Breast epithelium (tissue), 4 donors: ENCODE measurements at places on chromosomes 3 and 15. TPM values are rescaled to one million over a fixed set of nuclear protein-coding genes. Genes with fewer than 3 reads are reported as not detected.

- no peak for DNase-seq
Observed at GRCh38 chr15:52183562-52184173, 7.5 kb downstream of the GNB5 start.

GRCh38 chr3:35862057-35862456, 222.7 kb downstream of the ARPP21 start:
- no peak for DNase-seq

GRCh38 chr3:100081311-100081710, 33.0 kb downstream of the FILIP1L start:
- DNase-seq: no peak

DNA sequence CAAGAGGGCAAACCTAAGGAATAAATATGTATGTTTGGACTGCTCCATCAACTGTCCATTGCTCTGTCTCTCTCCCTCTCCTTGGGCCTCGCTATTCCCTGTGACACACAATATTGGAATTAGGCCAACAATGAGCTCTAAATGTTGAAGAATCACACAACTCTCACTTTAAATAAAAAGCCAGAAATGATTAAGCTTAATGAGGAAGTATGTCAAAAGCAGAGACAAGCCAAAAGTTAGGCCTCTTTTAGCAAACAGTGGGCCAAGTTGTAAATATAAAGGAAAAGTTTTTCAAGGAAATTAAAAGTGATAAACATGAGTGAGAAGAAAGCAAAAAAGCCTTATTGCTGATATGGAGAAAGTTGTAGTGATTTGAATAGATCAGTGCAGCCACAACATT, 141.0 kb downstream of the VGLL3 start:
- DNase-seq: no peak

DNA sequence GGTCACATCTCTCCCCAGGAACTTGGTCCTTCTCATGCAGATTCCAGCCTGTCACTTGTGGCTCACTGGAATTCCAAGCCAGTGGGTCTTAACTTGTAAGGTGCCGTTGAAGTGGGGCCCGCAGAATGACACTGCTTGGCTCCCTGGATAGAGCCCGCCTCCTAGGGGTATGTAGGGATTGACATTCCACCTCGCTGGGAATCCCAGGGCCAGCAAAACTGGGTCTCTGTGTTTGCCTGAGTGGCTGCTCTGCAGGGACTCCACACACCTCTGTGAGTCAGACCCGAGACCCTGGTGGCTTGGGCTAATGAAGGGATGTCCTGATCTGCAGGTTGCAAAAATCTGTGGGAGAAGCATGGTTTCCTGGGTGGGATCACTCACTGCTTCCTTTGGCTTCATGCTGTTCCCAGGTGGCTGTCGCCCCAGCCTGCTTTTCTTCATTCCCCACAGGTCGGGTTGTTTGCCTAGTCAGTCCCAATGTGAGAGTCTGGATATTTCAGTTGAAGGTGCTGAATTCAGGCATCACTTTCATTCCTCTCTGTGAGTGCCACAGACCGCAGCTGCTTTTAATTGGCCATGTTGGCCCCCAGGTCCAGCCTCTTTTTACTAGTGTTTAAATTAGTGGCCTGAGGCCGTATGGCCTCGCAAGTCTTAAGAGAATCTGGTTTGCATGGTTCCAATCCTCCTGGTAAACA, 156.0 kb upstream of the TRIM42 start:
- no peak for DNase-seq

- no peak for DNase-seq
Observed at GRCh38 chr3:168991803-168992202, 671.7 kb downstream of the MECOM start.

DNA sequence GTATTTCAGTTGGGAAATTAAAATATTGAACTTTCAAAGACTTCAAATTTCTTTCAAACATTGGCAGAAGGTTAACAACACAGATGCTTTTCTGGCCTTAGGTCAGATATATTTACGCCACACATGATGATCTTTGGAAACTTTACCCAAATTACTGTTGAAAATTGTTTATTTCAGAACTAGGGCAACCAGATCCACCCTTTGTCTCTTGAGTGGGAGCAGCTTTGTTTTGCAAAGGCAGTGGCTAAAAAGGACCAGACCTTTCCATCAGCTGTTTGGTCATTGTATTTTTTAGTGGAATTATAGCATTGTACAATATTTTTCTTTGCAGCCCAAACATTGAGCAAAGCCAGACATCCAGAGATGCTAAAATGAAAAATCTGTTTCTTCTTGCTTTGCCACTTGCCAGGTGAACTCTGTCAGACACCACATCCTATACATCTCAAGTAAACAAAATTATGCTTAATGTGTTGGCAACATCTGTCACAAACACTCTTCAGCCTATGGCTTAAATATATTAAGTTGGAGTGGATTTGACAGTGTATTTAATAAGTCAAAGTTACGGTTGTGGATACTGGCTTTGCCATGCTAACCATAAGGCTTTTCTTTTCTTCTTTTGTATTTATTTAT, 651.9 kb downstream of the RBMS3 start:
- DNase-seq: no peak

DNA sequence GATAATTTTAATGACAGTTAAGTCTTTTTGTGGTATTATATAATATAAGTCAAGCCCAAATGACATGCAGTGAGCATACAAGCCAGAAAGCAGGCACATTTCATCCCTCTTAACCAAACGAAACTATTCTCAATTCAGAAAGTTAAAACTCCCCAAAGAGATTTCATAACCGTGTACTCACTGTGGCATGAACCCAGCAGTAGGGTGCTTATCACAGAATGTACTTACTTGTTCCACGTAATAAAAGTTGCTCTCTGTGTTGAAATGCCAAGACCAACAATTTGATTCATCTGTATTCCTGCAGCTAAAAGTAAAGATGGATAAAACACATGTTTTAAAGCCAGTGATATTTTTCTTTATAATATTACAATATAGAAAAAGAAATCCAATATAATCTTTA, 12.1 kb downstream of the GK5 start:
- DNase-seq: no peak

GRCh38 chr3:188043891-188044290, 110.1 kb upstream of the LPP start:
- DNase-seq: no peak

- DNase-seq: no peak
Observed at GRCh38 chr15:33314069-33314468, 3.3 kb downstream of the RYR3 start.

DNA sequence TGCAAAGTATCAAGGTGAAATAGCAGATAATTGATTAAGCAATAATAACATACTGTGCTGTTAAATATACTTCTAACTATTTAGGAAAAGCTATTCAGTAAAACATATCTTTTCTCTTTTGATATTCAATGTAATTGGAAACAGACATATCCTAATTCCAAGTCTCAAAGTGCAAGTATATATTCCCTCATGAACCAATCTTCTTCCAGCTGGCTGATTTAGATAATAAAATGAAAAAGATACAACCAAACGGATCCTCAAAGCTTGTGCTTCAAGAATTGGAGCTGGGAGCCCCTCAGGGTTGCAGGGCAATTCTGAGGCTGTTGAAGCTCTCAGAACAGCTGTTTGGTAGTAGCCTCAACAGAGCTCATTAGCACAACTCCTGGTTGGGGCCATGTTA, 236.6 kb downstream of the ZIC1 start:
- no peak for DNase-seq

GRCh38 chr3:181851063-181851462, 139.3 kb downstream of the SOX2 start:
- no peak for DNase-seq

- DNase-seq: no peak
Observed at GRCh38 chr15:90686435-90687218, 30.5 kb upstream of the BLM start.

DNA sequence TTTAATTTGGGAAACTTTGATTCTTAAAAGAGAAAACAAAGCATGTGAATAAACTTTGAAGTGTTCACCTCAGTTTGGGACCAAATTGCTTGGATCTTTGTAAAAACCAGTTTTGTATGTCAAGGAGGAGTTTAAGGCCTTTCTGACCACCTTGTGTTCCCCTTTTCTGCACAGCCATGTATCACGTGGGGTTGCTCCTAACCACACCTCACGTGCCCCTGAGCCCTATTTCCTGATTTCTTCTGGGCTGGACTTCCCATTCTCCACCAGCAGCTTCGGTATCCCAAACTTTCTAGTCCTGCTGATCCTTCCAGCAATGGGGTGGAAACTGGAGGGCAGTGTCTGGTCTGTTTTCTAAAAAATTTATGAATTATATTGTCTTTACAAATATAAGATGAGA, 76.4 kb upstream of the STT3B start:
- no peak for DNase-seq

DNA sequence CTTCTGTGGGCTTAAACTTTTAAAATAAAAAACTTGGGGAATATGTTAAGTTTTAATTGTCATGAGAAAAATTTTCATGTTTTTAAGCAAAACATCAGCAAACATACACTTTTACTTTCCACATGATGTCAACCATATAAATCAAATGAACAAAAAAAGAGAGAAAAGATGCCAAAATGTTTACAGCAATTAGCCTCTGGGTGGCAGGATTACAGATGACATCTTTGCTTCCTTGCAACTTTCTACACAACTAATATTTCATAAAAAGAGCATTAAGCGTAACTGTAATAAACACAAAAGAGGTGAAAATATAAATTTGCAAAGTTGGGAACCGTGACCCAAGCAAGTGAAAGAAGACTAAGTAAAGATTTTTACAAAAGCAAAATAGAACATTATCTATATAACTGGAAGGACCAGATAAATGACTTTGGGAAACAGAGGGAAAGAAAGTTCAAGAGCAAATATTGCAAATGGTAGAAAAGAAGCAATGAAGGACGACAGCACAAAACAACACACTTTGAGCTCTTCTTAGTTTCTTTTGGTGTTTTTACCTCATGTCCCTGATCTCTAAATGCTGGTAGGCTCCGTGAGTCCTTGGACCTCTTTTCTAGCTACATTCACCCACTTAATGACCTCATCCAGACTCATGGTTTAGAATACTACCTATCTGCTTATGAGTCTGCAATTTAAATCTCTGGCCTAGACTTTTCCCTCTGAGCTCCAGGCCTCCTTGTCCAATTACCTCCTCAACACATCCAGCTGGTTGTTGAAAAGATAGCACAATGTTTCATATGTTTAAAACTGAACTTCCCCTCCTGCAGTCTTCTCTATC, 9.4 kb downstream of the TP53BP1 start:
- no peak for DNase-seq

DNA sequence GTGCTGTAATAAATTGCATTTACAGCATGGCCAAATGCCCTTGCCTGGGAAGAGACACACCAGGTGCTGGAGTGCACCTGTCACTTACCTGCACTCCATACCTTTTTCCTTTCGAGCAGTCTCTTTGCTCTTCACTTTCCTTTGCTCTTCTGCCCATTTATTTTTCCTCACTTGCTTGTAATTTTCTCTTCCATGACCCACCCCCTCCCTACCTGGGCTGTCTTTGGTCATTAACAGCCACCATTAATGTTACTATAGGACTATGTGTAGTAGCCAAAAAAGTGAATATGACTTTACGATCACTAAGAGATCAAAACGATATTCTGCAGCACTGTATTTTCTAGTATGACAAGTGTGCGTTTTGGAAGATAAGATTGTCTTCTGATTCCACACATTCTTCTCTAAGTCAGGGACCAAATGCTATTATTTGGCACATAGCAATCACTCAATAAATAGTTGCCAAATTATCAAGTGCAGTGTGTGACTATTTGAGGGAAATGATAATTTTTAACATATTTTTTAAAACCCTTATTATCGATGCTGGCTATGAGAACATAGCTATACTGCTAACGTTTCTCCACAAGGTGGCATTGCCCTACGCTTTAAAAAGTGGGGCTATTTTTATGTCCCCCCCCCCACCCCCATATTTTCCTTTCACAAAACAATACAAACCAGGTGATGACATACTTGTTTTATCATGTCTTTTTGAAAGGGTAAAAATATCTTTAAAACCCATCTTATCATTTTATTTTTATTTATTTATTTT, 114.4 kb downstream of the GHSR start:
- DNase-seq: no peak

DNA sequence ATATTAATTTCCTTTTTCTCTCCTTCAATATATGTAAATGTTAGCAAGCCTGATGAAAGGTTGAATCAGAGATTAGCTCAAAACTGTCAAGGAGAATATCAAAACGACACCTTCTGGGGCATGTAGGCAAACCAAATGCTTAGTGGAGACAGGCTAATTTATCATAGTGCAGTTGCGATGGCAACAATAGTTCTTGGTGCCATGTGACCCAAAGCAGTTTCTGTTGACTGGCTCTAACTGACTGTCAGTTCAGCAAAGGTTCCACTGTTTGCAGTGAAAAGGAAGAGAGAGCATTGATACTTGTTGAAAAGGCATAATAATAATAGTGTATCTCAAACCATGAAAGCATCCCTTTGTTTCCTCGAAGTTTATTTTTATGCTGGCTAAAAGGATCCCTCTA, 513.9 kb downstream of the NLGN1 start:
- no peak for DNase-seq

- peak; percentile 33 for DNase-seq
Observed at GRCh38 chr3:48503401-48504050, 448 bp downstream of the SHISA5 start.

GRCh38 chr15:56856934-56857333, 61.5 kb upstream of the TCF12 start:
- DNase-seq: no peak

DNA sequence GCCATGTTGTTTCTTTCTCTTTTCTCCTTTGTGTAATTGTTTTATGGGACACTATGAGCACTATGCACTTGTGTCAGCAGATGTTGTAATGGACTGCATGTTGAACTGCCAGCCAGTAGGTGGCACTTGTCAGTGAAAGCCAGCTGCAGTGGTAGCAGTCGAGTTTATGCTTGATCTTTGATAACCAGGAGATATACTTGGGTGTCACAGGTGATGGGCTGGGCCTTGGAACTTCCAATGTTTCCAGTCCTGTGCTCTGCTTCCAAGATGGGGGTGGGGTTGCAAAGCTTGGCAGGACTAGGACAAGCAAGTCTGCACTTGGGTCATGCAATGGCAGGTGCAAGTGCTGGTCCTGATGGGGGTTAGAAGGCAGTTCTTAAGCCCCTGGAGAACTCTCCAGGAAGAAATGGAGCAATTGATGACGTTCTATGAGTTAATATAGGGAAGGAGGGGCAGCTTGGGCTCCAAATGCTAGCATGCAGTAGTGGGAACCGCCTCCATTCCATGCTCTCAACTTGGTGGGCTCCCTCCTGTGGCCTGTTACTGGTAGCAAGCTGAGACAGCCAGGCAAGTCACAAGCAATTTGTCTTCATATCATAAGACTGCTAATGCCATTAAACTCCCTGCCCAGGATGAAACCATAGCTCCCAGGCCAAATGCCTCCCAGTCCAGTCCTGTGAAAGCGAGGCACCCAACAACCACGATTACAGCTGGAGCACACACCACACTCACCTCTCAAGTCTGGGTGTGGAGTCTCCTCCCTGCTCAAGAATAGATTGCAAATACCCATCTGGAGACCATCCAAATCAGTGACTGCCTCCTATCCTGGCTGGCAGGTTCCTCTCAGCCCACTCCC, 287.2 kb downstream of the CGGBP1 start:
- no peak for DNase-seq

GRCh38 chr15:76366714-76367113, 30.1 kb downstream of the ISL2 start:
- no peak for DNase-seq

- DNase-seq: no peak
Observed at GRCh38 chr3:131925571-131925970, 109.2 kb downstream of the CPNE4 start.

KLHL6 gene
- total RNA-seq: 7.9 TPM

TM4SF18 gene
- 43.8 TPM for total RNA-seq

CD80 gene
- 0.96 TPM for total RNA-seq

FOXP1 gene
- 267 TPM for total RNA-seq

SCN10A gene
- total RNA-seq: not detected

LRRIQ4 gene
- 0.15 TPM for total RNA-seq

KIF15 gene
- total RNA-seq: 1.1 TPM

KPNA4 gene
- total RNA-seq: 39.2 TPM

TMC3 gene
- not detected for total RNA-seq

CCR8 gene
- total RNA-seq: not detected
